ENCODE measurements at places on chromosomes 4 and X.

- no peak for DNase-seq
Observed at GRCh38 chrX:146614663-146615478, 194.7 kb upstream of the CXorf51B start.

GRCh38 chrX:120207009-120207605 is 43.5 kb upstream of the ZBTB33 start:
- no peak for DNase-seq

DNA sequence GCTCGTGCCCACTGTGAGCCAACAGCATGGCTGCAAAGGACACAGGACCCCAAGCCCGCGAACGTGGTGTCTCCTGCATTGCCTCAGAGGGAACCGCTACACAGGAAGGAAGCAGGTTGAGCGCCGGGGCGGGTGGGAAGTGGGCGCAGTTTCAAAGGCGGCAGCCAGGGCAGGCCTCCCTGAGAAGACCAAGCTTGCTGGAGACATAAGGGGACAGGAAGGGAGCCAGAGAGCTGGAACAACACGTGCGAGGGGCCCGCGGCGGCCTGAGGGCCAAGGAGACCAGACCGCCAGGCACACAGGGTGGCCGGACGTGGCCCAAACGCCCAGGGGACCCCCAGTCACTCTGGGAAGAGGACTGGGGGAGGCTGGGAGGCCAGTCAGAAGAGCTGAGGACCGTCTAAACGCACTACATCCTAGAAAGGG is 32.0 kb downstream of the CTBP1 start:
- DNase-seq = no peak

DNA sequence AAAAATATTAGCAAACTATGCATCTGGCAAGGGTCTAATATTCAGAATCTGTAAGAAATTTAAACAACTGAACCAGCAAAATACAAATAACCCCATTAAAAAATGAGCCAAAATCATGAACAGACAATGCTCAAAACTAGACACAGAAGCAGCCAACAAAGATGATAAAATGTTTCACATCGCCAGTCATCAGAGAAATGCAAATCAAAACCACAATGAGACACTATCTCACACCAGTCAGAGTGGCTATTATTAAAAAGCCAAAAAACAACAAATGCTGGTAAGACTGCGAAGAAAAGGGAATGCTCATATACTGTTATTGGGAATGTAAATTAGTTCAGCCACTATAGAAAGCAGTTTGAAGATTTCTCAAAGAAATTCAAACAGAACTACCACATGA is 201.3 kb upstream of the CPEB2 start:
- DNase-seq = no peak

GRCh38 chr4:832108-832507 is 6.2 kb upstream of the CPLX1 start:
- DNase-seq = no peak

DNA sequence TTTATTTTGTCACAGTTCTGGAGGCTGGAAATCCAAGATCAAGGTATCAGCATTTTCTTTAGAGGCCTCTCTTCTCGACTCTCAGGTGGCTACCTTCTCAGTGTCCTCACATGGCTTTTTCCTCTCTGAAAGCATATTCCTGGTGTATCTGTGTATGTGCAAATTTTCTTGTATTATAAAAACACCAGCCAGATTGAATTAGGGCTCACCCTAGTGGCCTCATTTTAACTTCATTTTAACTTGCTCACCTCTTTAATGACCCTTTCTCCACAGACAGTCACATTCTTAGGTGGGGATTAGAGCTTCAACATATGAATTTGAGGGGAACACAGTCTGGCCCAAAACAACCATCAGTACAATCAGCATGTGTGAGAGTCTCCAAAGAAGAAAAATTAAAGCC is 542.4 kb upstream of the FAM241A start:
- no peak for DNase-seq

DNA sequence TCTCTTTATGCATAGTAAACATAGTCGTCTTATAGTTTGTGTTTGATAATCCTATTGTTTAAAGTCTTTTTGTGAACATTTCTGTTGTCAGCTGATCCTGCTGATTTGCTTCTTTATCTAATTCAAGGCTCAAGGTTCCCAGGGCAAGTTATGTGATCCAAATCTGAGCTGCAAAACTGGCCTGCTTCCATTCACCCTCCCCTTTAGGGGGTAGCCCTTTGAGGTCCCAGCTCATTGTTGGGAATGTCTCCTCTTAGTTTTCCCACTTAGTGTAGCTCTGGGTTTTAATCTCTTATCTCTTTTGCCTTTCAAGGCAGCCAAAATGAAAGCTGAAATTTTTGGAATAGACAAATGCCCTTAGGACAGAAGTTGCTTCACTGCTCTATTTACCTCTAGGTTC is 40.2 kb upstream of the MAGED1 start:
- no peak for DNase-seq

GRCh38 chrX:67104982-67105757 is 438.7 kb upstream of the AR start:
- DNase-seq = no peak
